ENCODE measurements at places on chromosomes 7 and 10.

GRCh38 chr10:124557648-124558338, 96.2 kb downstream of the LHPP start:
- DNase-seq, result no peak

GRCh38 chr7:13563257-13563656, 426.2 kb downstream of the ETV1 start:
- no peak for DNase-seq

- DNase-seq, result no peak
Observed at GRCh38 chr7:107076781-107077698, 32.5 kb downstream of the PRKAR2B start.

DNA sequence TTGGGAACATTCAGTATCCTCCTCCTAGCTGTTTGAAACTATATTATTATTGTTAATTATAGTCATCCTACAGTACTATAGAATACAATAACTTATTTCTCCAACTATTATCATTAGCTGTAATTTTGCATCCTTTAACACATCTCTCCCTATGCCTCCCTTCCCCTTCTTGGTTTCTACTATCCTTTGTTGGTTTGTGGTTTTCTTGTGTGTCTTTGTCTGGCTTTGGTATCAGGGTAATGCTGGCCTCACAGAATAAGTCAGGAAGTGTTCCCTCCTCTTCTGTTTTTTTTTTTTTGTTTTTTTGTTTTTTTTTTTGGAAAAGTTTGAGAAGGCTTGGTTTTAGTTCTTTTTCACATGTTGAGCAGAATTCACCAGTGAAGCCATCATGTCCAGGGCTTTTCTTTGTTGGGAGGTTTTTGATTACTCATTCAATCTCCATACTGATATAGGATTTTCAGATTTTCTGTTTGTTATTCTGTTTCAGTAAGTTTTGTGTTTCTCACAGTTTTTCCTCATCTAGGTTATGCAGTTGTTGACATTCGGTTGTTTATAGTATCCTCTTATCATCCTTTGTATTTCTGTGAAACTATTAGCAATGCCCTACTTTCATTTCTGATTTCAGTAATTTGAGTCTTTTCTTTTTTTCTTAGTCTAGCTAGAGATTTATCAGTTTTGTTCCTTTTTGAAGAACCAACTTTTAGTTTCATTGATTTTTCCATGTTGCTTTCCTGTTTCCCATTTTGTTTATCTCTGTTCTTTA, 21.6 kb downstream of the C1GALT1 start:
- DNase-seq, result no peak

GRCh38 chr10:58971796-58972491, 204.5 kb upstream of the PHYHIPL start:
- DNase-seq, result no peak

- DNase-seq, result peak; percentile 76
Observed at GRCh38 chr7:107150375-107151073, 18.3 kb upstream of the HBP1 start.

DNA sequence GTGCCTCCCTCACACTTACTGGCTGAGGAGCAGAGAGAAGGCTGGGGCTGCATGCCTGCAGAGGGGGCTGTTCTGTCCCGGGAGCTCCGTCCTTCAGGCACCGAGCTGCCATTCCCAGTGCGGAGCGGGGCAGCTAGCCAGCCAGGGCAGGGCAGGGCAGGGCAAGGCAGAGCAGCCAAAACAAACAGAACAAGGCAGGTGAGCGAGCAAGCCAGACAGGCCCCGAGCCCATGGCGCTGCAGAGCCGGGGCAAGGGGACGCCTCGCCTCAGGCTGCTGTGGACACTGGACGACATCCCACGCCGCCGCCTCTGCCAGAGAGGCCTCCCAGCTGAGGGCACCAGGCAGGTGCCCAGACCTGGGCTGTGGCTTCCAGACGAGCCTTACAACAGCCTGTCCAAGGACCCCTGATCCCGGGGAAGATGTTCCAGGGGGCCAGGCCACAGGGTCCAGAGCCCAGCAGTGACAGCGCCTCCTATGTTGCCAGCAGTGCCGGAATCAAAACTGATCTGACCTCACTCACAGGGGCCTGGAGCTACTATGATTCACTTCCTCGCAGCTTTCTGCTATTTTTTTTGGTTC, 8.2 kb upstream of the NDST2 start:
- no peak for DNase-seq
